ENCODE measurements at places on chromosomes 2 and 18. TPM values are rescaled to one million over a fixed set of nuclear protein-coding genes. Genes with fewer than 3 reads are reported as not detected.

Gene QPCT
- total RNA-seq = 12.5 TPM

DNA sequence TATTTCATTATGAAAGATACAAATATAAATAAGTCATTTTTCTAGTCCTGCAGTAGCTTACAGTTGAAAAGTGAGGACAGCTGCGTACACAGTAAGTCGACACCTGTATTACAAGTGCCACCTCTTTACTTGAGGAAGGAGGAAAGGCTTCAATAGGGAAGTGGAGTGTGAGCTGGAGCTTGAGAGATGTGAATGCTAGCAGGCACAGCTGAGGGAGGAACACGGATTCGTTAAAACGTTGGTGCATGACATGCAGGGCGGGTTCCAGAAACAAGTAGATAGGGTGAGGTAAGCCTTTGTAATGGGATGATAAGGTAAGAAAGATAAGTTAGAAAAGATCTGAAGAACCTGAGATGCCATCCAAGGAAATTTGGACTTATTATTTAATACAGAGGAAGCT, 98.1 kb upstream of the CSRNP3 start:
- no peak overlapping the region for H3K4me3 ChIP-seq
- H3K36me3 ChIP-seq = no peaks in the 10 kb centered on the region
- no peaks in the 10 kb centered on the region for H3K27me3 ChIP-seq
- H3K4me1 ChIP-seq = peaks cover 1% of the 10 kb centered on the region

Gene MAP4K3
- total RNA-seq = 29.8 TPM

Gene POU3F3
- not detected for total RNA-seq

Gene PAX8
- total RNA-seq = 1.5 TPM

Gene GIGYF2
- 127 TPM for total RNA-seq

Gene ITGAV
- 19.9 TPM for total RNA-seq

Gene ASAP2
- total RNA-seq = 23.7 TPM

GRCh38 chr2:10359246-10359645, 56.5 kb downstream of the HPCAL1 start:
- H3K27ac ChIP-seq = no peak overlapping the region
- H3K27me3 ChIP-seq = no peaks in the 10 kb centered on the region
- no peak overlapping the region for H3K4me3 ChIP-seq
- no peaks in the 10 kb centered on the region for H3K36me3 ChIP-seq

- H3K27me3 ChIP-seq = no peaks in the 10 kb centered on the region
- H3K4me1 ChIP-seq = no peaks in the 10 kb centered on the region
- no peak overlapping the region for H3K27ac ChIP-seq
- DNase-seq = peak; percentile 42
Observed at GRCh38 chr2:239721531-239721930, 303.6 kb downstream of the NDUFA10 start.

DNA sequence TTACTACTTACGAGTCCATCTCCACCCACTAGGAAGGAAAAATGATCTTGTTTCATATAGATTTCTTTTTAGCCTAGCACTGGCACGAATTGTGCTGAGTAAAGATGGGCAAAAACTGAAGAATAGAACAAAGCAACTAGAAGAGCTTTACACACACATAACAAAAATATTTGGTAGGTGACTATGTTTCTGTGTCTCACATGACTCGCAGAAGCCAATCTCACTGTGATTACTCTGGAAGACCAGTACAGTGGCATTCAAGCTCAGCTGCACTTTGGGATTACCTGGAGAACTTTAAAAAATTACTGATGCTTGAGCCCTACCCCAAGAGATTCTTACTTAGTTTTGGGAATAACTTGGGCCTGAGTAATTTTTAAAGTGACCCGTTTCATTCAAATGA, 378.7 kb downstream of the METTL4 start:
- H3K4me1 ChIP-seq = no peaks in the 10 kb centered on the region
- no peaks in the 10 kb centered on the region for H3K27me3 ChIP-seq
- no peak for DNase-seq
- H3K36me3 ChIP-seq = no peaks in the 10 kb centered on the region
- no peak overlapping the region for H3K4me3 ChIP-seq

DNA sequence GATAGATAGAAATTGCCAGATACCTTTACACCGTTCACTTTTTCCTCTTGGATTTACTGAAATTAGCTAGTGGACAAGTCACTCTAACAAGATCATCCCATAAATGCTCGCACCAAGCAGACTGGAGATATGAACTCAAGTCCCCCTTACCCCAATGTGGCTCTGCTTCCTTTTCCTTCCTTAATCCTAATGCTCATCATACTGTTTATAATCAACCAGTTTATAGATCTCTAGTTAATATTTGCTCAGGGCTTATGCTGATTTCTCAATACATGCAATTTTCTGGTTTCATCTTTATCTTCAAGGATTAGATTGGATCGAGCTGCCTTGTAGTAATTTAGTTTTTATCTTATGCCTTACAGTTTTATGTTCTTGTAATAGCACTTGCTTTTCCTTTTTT, 318.3 kb upstream of the KLHL29 start:
- H3K4me1 ChIP-seq = no peaks in the 10 kb centered on the region
- no peak for DNase-seq
- H3K27ac ChIP-seq = no peak overlapping the region

DNA sequence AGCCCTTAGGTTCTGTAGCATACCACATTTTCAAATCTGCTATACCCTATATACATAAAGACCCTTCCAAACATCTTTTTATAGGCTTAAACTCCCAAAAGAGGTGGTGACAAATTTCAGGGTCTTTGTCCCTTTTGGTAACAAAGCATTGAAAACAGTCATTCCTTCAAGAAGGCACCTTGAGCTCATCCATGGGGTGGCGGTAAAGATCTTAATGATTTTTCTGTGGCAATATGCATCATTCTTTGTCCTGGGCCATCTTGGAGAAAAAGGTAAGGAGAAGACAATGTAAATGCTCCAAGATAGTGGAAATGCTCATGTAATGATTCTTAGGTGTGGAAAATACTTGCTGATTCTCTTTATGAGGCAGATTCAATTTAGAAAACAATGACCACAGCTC, 890.5 kb downstream of the CNTNAP5 start:
- H3K27me3 ChIP-seq = no peaks in the 10 kb centered on the region
- H3K36me3 ChIP-seq = no peaks in the 10 kb centered on the region
- DNase-seq = no peak
- H3K4me1 ChIP-seq = no peaks in the 10 kb centered on the region
- no peak overlapping the region for H3K4me3 ChIP-seq

DNA sequence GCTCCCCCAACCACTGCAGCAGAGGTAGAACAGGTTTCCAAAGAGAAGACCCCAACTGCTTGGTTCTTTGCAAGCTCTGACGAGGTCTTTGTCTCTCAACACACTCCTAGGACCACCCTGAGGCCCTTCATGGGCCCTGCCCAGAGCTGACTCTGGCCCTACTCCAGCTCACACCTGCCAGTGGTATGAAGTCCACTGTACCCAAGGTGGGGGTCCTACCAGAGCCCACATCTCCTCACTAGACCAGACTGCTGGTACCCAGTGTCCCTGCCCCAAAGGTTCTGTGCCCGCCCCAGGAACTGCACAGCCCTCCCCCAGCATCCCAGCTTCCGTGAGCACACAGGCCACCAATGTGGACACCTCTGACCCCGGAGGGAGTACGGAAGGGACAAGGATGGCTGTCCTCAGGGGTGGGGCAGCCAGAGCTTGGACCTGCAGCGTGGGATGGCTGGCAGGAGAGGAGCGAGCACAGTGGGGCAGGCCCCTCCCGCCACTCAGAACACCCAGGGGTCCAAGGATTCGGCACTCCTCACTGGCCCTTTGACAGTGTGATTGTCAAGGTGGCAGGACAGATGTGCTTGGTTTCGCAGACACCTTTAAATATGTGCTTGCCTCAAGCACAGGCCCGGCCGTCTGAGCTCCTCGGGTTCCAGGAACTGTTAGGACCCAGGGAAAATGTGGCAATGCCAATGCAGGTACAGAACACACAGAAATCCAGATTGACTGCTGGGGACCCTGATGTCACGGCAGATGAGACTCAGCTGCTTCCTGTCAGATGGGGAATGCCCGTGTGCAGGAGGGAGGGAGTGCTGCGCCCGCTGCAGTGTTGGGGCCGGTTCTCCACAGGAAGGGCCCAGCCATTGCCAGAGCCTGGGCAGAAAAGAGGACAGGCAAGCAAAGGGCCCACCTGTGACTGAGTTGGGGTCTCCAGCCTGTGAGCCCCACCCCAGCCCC, 51.2 kb downstream of the MTERF4 start:
- peaks cover 49% of the 10 kb centered on the region for H3K36me3 ChIP-seq
- no peak for DNase-seq
- no peak overlapping the region for H3K27ac ChIP-seq
- no peak overlapping the region for H3K4me3 ChIP-seq

GRCh38 chr18:58758046-58758445, 86.8 kb downstream of the MALT1 start:
- no peaks in the 10 kb centered on the region for H3K36me3 ChIP-seq
- H3K27me3 ChIP-seq = no peaks in the 10 kb centered on the region
- no peak overlapping the region for H3K27ac ChIP-seq
- no peak overlapping the region for H3K4me3 ChIP-seq
- no peak for DNase-seq

DNA sequence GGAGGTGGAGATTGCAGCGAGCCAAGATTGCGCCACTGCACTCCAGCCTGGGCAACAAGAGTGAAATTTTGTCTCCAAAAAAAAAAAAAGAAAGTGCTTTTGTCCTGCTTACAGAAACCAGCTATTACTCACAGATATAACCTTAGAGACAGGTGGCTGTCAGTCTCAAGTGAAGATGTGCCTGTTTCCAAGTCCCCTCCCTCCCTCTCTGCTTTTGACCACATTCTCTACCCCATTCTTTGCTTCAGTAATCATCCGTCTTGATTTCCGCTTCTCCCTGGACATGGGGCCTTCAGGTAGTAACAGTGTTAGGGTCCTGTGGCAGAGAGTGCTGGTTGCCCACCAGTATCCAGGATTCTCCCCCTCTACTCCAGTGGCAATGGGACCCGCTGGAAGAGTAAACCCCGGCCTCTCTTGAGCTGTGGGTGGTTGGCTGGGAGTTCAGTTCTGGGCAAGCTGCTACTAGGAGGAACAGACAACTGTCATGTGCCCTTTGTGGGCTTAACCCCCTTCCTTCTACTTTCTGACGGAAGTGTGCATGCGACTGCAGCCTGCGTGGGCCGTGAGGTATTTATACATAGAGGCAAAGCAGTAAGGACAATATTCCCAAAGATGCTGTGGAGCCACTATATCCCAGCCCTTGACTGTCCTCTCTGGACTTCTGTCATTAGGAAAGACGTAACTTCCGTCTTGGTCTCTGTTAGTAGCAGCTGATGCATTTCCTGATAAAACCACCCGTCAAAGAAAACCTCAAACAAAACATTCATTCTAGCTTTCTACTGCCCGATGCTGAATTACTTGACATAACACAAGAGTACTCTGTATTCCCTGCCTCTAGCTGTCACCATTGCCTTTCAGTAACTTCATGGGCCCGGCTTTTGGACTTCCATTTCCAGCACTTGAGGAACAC, 17.8 kb downstream of the PDCL3 start:
- H3K4me3 ChIP-seq = no peak overlapping the region
- H3K4me1 ChIP-seq = peaks cover 7% of the 10 kb centered on the region
- H3K27ac ChIP-seq = peak overlapping the region; percentile 82
- no peaks in the 10 kb centered on the region for H3K27me3 ChIP-seq

- no peaks in the 10 kb centered on the region for H3K36me3 ChIP-seq
- no peak overlapping the region for H3K27ac ChIP-seq
- H3K4me3 ChIP-seq = no peak overlapping the region
- H3K27me3 ChIP-seq = no peaks in the 10 kb centered on the region
- DNase-seq = peak; percentile 34
Observed at GRCh38 chr2:23041443-23041842, 343.5 kb upstream of the KLHL29 start.

DNA sequence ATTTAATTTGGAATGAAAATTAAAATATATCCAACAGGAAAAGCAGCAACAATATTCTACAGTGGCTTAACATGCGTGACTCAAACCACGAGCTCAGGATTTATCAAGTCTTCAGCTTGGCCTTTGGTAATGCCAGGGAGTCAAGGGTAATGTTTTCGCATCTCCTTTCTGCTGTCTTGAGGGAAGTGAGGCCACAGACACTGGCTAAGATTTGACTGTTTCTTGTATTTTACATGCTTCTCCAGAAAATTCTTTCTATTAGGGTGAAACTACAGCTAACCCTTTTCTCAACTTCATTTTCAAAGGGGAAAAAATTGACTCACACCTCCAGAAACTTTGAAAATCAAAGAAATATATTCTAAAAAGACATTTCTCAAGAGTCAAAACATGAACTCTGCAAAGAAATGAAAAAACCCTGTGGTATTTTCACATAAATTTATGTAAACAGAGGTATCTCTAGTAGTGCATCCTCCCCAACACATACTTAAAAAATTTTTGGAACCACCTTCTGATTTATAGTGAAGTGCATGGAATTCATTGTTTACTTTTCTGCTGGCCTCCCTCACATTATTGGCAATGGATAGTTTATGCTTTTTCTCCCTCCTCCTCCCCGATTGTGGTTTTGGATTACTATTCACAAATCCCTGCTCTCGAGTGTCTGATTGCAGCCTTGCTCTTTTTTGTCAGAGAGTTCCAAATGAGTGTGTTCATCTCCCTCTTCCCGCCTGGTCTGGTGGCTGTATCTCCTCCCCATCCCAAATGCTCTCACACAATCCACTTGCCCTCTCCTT, 48.7 kb downstream of the DPP4 start:
- H3K4me3 ChIP-seq = no peak overlapping the region
- H3K27ac ChIP-seq = no peak overlapping the region

DNA sequence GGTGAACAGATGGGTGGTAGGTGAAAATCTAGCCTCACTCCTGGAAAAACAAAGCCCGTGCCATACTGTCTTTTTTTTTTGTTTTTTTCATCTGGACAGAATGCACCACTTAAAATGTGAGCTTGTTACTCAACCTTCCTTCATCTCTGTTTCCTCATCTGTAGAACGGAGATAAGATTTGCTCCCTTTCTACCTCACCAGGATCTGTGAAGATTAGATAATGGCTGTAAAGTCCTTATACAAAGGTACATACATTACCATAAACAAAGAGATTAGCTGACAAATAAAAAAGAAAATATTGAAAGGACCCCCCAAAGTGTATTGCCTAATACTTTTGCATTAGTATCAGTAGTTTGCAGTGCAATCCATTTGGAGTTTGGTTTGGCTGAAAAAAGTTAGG, 75.4 kb upstream of the ZEB2 start:
- no peak overlapping the region for H3K27ac ChIP-seq
- H3K4me1 ChIP-seq = peaks cover 3% of the 10 kb centered on the region
- no peaks in the 10 kb centered on the region for H3K27me3 ChIP-seq
- DNase-seq = no peak

GRCh38 chr2:207409517-207409916, 120.2 kb upstream of the CREB1 start:
- peaks cover 5% of the 10 kb centered on the region for H3K4me1 ChIP-seq
- no peak overlapping the region for H3K4me3 ChIP-seq
- H3K27me3 ChIP-seq = no peaks in the 10 kb centered on the region
- no peak overlapping the region for H3K27ac ChIP-seq

Gene HOXD3
- total RNA-seq = 0.49 TPM

GRCh38 chr2:226911932-226912331, 76.1 kb downstream of the RHBDD1 start:
- H3K36me3 ChIP-seq = peaks cover 12% of the 10 kb centered on the region
- DNase-seq = no peak
- no peaks in the 10 kb centered on the region for H3K27me3 ChIP-seq
- H3K27ac ChIP-seq = no peak overlapping the region

GRCh38 chr2:26951236-26951635, 19.2 kb upstream of the MAPRE3 start:
- no peak overlapping the region for H3K27ac ChIP-seq
- no peaks in the 10 kb centered on the region for H3K27me3 ChIP-seq
- no peak overlapping the region for H3K4me3 ChIP-seq
- no peak for DNase-seq

Gene MITD1
- total RNA-seq = 26.4 TPM
